ENCODE measurements at places on chromosomes 3 and 15. TPM values are rescaled to one million over a fixed set of nuclear protein-coding genes. Genes with fewer than 3 reads are reported as not detected.

- H3K36me3 ChIP-seq = no peaks in the 10 kb centered on the region
- no peak overlapping the region for H3K27ac ChIP-seq
- H3K4me3 ChIP-seq = no peak overlapping the region
- H3K27me3 ChIP-seq = peaks cover 2% of the 10 kb centered on the region
- DNase-seq = no peak
These were observed 38.8 kb downstream of the RETNLB start for GRCh38 chr3:108718454-108718853.

DNA sequence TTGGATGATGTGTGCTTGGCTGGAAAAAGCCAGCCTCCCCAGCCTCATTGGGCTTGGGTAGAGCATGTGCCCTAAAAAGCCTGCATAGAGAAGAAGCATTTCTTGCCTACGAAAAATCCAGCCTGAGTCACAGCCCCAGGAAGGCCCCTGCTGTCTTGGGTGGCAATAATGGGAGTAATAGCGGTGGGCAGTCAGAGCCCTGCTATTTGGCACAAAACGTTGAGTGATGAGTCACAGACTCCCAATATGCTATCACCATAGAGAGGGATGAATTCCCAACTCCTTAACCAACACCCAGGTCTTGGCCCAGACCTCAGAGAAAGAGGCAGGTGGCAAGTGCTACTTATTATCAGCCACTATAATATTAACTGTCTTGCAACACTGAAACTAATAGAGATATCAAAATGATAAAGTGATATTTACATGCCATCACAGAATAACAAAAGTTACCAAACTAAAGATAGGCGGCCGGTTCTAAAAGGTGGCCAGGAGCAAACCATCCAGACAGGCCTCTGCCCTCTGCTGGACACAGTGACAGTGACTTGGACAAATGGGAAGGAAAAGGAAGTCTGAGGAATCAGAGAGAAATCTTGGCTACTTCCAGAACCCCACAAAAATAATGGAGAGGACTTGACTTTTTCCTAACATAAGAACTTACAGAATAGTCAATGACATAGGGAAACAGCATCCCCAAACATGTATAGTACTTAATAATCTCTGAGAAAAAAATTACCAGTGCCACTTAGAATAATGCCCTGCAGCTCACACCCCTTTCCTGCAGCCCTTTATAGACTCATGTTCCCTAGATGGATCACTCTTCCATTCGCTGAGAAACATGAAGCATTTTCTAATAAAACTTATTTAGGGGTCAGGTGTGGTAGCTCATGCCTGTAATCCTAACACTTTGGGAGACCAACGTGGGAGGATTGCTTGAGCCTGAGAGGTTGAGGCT lies 51.9 kb upstream of the MUC13 start:
- H3K27ac ChIP-seq = peak overlapping the region; percentile 73
- no peak overlapping the region for H3K4me3 ChIP-seq
- no peaks in the 10 kb centered on the region for H3K27me3 ChIP-seq
- H3K36me3 ChIP-seq = peaks cover 33% of the 10 kb centered on the region
- peak; percentile 96 for DNase-seq

DNA sequence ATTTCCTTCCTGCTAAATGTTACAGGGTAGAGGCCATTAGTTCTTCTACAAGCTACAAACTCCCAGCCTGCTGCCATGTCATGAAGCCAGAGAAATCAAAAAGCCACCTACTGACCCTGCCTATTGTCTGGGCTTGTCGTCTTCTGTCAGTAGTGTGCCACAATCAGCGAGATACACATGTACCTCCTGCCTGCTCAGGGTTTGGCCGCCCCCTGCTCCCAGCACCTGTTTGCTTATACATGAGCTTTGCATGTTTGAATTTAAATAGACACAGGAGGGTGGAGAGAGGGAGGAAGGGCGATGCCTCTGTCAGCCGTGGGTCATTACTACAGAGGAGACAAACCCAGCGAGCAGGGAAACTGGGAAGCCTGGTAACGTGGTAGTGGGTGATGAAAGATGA lies 106.1 kb downstream of the ROBO2 start:
- H3K4me3 ChIP-seq = no peak overlapping the region
- H3K27ac ChIP-seq = no peak overlapping the region
- H3K4me1 ChIP-seq = no peaks in the 10 kb centered on the region
- no peaks in the 10 kb centered on the region for H3K27me3 ChIP-seq
- no peaks in the 10 kb centered on the region for H3K36me3 ChIP-seq
- no peak for DNase-seq

GRCh38 chr15:51016615-51017014 lies 78.1 kb downstream of the TNFAIP8L3 start:
- no peak for DNase-seq
- H3K27me3 ChIP-seq = no peaks in the 10 kb centered on the region
- H3K36me3 ChIP-seq = no peaks in the 10 kb centered on the region
- H3K4me3 ChIP-seq = no peak overlapping the region
- no peaks in the 10 kb centered on the region for H3K4me1 ChIP-seq

- no peak for DNase-seq
- H3K4me1 ChIP-seq = no peaks in the 10 kb centered on the region
- no peak overlapping the region for H3K27ac ChIP-seq
- H3K36me3 ChIP-seq = no peaks in the 10 kb centered on the region
- no peaks in the 10 kb centered on the region for H3K27me3 ChIP-seq
These were observed 1187.6 kb downstream of the SI start for GRCh38 chr3:163890661-163891060.

DNA sequence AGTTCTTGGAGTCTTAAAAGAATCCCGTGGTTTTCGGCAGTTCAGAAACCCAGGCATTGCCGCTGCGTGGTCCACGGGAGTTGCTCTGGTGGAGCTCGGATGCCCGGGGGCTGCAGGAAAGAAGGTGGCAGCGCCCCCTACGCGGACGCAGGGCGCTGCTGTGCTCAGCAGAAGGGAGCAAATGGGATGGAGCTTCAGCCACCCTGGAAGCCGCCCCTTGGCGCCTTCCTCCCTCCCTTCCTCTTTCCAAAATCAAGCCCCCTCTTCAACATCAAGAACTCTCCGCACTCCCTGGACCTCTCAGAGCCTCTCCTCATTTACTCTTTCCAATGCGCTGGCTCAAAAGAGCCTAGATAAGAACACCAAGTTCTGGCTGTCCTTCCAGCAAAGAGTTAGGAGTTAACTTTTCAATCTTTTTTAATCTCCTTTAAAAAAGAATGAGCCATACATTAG lies 880 bp upstream of the CHRNA7 start:
- H3K27ac ChIP-seq = no peak overlapping the region
- no peak for DNase-seq
- H3K4me1 ChIP-seq = no peaks in the 10 kb centered on the region
- no peak overlapping the region for H3K4me3 ChIP-seq
- H3K36me3 ChIP-seq = no peaks in the 10 kb centered on the region
- H3K27me3 ChIP-seq = peaks cover 29% of the 10 kb centered on the region

DNA sequence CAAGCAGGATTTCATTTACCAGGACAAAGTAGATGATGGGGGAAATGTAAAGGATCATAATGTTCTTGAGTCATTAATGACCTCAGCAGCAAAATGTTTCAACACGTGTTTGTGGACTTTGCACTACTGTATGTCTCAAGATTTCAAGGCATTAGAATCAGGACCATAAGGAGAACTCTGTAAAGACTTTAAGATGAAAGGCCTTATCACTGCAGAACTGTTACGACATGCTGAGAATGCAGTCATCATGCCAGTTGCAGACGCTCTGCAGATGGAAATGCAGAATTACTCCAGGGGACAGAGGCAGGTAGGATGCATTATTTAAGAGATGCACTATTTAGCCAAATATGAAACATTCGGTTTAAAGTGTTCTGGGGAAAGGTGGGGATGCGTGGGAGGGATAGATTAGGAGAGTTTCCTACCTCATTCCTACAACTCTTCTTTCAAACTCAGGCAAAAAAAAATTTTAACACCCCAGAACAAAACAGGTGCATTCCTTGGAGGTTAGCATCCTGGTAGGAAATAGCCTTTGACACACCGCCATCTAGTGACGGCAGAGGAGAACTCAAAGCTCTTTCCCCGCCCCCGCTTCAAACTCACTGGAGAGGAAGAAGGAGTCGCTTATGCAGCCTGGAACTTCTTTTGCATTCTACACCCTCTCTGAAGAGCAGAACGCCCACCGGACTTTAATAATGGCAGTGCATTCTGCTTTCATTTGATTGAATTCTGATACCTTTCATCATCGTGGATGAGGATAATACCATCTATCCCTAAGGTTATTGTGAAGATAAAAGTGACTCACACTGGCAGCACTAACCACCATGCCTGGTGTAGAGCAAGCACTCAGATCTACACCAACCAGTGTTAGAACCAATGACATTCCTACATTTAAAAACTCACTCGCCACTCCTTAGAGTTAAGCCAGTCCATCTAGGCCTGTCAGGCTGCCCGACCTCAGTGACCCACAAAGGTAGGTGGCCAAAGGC lies 43.1 kb upstream of the TOPAZ1 start:
- no peak overlapping the region for H3K27ac ChIP-seq
- peaks cover 4% of the 10 kb centered on the region for H3K27me3 ChIP-seq
- H3K36me3 ChIP-seq = no peaks in the 10 kb centered on the region
- peak; percentile 67 for DNase-seq
- no peaks in the 10 kb centered on the region for H3K4me1 ChIP-seq

- H3K36me3 ChIP-seq = no peaks in the 10 kb centered on the region
- peaks cover 2% of the 10 kb centered on the region for H3K4me1 ChIP-seq
These were observed 4.8 kb downstream of the KLF13 start for GRCh38 chr15:31331389-31331788.

GRCh38 chr3:132159145-132159544 lies 124.3 kb upstream of the CPNE4 start:
- no peak overlapping the region for H3K4me3 ChIP-seq
- no peak overlapping the region for H3K27ac ChIP-seq
- H3K36me3 ChIP-seq = no peaks in the 10 kb centered on the region

- H3K4me1 ChIP-seq = peaks cover 10% of the 10 kb centered on the region
- no peak overlapping the region for H3K4me3 ChIP-seq
- peaks cover 31% of the 10 kb centered on the region for H3K36me3 ChIP-seq
- peak; percentile 91 for DNase-seq
These were observed 9.8 kb downstream of the SELENOS start for GRCh38 chr15:101267320-101268104.

DNA sequence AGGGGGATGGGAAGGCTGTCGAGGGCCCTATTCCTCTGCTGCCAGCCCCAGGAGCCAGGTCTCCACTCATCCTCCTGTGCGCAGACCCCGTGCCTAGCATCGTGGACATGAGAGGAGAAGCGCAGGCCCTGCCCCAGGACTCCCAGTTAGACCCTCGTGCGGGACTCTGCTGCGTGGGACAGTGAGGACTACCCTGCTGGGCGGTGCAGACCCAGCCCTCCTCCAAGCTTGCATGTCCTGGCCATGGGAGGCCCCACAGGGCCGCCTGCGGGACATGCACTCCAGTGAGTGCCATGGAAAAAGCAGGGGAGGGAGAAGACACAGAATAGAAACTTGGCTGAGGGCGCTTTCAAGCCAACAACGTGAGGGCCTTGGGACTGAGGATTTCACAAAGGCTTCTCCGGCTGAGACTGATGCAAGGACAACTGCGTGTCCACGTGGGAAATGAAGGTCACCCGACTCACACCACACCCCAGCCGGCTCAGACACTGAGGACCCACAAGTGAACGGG lies 62.6 kb upstream of the IQSEC1 start:
- H3K27me3 ChIP-seq = peaks cover 2% of the 10 kb centered on the region
- no peaks in the 10 kb centered on the region for H3K4me1 ChIP-seq
- H3K36me3 ChIP-seq = no peaks in the 10 kb centered on the region

- H3K4me1 ChIP-seq = no peaks in the 10 kb centered on the region
- no peak overlapping the region for H3K4me3 ChIP-seq
- H3K27ac ChIP-seq = no peak overlapping the region
- DNase-seq = no peak
- no peaks in the 10 kb centered on the region for H3K36me3 ChIP-seq
- no peaks in the 10 kb centered on the region for H3K27me3 ChIP-seq
These were observed 61.3 kb downstream of the ERC2 start for GRCh38 chr3:56406826-56407515.

DNA sequence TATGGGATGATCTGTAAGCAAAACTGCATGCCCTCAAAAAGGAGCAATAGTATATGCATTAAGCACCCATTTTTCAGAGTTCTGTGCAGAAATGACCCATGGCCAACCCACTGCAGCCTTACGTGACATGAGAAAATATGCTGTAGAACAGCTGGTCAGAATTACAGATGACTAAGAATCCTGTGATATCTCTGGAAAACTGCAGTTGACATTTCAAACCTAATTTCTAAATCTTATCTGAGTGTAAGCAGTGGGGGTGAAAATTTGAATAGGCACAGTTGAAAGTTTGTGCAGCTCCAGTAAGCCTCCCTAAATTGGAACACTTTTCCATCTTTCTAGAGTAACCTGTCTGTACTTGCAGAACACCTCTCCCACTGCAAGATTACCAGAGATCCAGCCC lies 28.7 kb upstream of the COL6A6 start:
- H3K27me3 ChIP-seq = no peaks in the 10 kb centered on the region
- no peaks in the 10 kb centered on the region for H3K36me3 ChIP-seq
- no peak for DNase-seq
- H3K4me1 ChIP-seq = no peaks in the 10 kb centered on the region
- no peak overlapping the region for H3K27ac ChIP-seq
- H3K4me3 ChIP-seq = no peak overlapping the region

GRCh38 chr15:97978401-97979139 lies 18.1 kb downstream of the ARRDC4 start:
- no peaks in the 10 kb centered on the region for H3K4me1 ChIP-seq
- no peak overlapping the region for H3K27ac ChIP-seq
- no peak overlapping the region for H3K4me3 ChIP-seq
- H3K27me3 ChIP-seq = no peaks in the 10 kb centered on the region

DNA sequence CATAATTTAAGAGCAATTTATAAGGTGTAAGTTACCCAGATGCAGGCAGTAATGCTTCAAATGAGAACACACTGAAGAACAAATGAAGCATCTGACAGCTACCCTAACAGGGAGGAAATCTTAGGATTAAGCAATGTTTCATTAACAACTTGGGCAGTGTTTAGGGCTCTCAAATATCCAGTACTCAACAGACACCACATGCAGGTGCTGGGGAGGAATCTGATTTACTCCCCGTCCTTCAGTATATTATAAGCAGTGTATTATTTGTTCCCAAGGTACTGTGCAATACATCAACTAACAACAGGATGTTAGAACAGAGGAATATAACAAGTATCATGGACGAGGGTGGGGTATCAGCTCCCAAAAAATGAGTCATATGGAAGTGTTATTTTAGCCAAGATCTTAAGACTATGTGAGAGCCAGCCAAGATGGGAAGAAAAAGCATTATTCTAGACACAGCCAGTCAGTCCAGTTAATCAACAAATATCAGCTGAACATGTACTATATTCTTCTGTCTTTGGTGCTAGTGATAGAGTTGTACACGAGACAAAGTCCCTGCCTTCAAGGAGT lies 20.4 kb downstream of the BTBD1 start:
- DNase-seq = peak; percentile 72
- H3K4me3 ChIP-seq = no peak overlapping the region
- H3K36me3 ChIP-seq = peaks cover 30% of the 10 kb centered on the region
- no peaks in the 10 kb centered on the region for H3K27me3 ChIP-seq

GRCh38 chr3:23952646-23953045 lies 7.6 kb downstream of the NR1D2 start:
- no peak overlapping the region for H3K27ac ChIP-seq
- H3K4me3 ChIP-seq = no peak overlapping the region
- peaks cover 9% of the 10 kb centered on the region for H3K4me1 ChIP-seq
- no peaks in the 10 kb centered on the region for H3K27me3 ChIP-seq

- H3K4me3 ChIP-seq = no peak overlapping the region
- no peaks in the 10 kb centered on the region for H3K36me3 ChIP-seq
- peaks cover 22% of the 10 kb centered on the region for H3K4me1 ChIP-seq
- H3K27ac ChIP-seq = no peak overlapping the region
These were observed 37.1 kb downstream of the GJD2 start for GRCh38 chr15:34717729-34718128.

Gene MOBP
- total RNA-seq = not detected

Gene LSMEM2
- under 0.01 TPM for total RNA-seq

Gene CCR8
- not detected for total RNA-seq

Gene CASR
- not detected for total RNA-seq

Gene IMPG2
- 0.18 TPM for total RNA-seq

Gene ZCWPW2
- total RNA-seq = 0.56 TPM

Gene IL5RA
- total RNA-seq = not detected

Measured in IMR-90 (cell line).